Cortex of kidney (tissue), 1 donor: ENCODE measurements at places on chromosomes 7 and 10.

- DNase-seq: no peak
These were observed 351.2 kb downstream of the PHTF2 start for GRCh38 chr7:78149787-78150186.

DNA sequence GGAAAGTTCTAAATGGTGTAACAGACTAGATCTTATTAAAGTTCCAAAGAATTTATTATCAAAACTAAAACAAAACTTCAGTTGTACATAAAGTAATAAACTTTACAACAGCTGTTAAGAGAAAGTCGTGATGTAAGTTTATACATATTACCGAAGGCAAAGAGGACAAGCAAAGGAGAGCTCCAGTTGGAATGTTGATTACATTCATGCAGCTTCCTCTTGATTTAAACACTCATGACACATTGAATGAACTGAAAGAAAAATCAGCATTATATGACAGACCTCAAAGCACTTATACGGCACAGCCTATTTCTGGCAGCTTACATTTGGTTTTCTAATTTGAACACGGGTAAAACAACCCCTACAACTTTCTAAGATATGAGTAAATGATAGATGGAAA is 13.6 kb downstream of the SRI start:
- DNase-seq: no peak

DNA sequence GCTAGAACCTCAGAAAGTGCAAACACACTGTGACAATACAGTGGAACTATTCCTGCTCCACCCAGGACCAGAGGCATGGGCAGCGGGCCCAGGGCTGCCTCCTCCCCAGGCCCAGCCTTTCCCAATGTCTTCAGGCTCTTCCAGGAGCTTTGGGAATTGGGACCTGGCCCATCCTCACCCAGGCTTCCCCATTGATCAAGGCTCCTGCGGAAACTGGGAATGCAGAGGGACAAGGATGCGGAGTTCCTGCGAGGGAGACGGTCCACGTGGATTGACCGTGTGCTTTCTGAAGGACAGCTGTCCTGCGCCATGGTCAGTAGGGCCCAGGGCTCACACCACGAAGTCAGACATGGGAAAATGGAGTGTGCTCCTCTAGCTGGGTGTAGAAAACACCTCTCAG is 56.6 kb downstream of the CSGALNACT2 start:
- DNase-seq: no peak

DNA sequence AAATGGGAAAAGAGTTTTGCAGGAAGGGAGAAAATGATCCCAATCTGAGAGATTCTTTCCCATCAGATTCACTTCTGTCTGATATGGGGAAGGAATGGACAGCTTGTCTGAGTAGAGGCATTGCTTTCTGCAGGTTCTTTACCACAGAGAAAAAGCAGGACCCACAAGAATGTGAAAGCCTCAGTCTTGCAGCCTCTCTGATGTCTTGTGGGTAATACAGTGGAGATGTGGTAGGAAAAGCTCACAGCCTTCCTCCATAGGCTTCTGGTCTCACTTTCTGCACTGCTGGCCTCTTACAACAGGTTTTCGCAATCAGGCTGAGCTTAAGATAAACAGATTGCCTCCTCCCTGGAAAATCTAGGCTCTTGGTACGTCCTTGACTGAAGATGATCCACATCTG is 551 bp downstream of the IFIT1 start:
- no peak for DNase-seq

DNA sequence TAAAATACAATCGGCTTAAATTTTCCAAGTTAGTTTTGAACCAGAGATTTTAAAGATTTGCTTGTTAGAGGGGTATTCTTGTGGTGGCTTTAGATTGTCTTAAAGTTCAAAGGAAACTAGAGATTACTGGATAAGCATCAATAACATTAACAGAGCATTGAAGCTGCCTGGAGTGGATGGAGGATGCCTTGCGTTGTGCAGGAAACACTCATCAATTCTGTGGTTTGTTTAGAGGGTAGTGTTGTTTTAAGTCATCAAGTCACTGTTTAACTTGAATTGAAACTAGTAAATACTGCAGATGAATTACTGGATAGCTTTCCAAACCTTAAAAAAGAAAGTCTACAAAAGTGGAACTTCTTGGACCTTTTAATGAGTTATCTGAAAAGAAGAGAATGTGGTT is 218.6 kb downstream of the CELF2 start:
- DNase-seq: no peak

DNA sequence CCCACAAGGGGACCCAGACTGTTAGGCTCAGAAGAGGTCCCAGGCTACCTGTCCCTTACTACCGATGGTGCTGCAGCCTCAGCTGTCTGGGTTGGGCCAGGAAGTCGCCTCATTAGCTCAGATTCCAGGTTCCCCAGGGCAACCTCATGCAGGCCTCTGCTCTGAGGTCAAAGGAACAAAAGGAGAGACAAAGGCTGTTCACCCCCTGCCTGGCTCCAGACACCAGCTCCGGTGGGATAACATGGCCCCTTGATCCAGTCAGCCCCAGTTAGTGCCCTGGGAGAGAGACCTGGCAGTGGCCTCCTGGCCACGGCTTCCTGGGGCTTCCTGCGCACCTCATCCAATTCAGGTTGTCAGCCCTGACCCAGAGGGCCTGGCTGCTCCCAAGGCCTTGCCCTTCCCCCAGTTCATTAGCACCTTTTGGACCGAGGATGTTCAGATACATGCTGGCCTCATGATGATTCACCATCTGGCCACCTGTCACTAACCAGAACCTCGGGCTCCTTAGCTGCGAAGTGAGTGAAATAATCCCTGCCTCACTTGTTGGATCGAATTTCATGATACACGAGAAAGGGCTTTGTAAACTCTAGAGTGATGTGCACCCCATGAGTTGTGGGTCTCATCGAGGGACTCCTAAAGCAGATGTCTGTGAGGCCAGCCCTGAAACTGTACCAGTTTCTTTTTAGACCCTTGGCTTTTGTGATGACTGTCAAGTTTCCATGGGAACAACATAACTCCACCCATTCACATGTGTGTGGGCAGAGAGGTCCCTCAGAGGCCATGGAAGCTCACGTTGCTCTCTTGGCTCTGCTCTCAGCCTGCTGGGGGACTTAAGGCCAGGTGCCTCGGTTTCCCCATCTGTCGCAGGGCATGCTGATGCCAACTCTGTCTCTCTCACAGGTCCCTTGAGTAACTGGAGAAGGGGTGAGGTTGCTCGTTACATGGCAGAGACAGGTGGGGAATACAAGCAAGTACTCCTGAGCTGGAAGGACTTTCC is 79.5 kb upstream of the PCBD1 start:
- DNase-seq: no peak

DNA sequence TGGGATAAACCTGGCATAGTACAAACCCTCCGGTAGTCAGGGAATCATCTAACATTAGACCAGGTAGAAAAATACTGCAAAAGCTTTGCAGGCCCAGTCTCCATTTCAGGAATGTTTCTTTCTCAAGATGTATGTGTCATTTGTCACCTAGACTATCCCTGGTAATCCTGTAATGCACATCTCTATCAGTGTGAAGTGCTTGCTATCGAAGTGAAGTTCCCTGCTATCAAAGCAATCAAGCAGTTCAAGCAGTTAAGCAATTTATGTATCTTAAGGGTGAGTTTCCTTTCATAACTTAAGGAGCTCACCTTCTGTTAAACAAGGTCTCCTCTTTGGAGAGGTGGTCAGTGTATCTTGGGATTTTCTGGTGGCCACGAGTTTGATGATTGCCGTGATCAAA is 47.2 kb downstream of the CELF2 start:
- DNase-seq: no peak

- DNase-seq: no peak
These were observed 61.5 kb downstream of the CHN2 start for GRCh38 chr7:29255906-29256692.

GRCh38 chr10:34814913-34815184 is 247 bp downstream of the PARD3 start:
- DNase-seq: no peak

- DNase-seq: no peak
These were observed 314.1 kb downstream of the WDR11 start for GRCh38 chr10:121165276-121165675.

- DNase-seq: no peak
These were observed 47.4 kb upstream of the PRKAR1B start for GRCh38 chr7:774161-775109.

DNA sequence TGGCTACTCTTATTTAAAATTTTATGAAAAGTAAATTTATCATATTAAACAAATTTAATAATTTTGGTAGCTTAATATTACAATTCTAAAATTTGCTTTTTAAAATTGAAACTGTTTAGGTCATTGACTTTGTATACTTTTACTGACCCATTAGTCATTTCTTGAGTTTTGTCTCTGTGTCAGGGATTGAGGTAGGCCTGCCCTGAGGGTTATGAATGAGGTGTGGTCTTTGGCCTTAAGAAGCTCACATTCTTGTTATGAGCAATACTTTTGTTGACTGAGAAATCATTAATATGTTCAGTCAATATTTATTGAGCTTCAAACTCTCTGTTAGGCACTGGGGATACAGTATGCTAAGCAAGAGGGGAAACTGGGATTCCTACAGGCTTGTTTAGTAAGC is 47.0 kb upstream of the RPA3 start:
- DNase-seq: no peak

DNA sequence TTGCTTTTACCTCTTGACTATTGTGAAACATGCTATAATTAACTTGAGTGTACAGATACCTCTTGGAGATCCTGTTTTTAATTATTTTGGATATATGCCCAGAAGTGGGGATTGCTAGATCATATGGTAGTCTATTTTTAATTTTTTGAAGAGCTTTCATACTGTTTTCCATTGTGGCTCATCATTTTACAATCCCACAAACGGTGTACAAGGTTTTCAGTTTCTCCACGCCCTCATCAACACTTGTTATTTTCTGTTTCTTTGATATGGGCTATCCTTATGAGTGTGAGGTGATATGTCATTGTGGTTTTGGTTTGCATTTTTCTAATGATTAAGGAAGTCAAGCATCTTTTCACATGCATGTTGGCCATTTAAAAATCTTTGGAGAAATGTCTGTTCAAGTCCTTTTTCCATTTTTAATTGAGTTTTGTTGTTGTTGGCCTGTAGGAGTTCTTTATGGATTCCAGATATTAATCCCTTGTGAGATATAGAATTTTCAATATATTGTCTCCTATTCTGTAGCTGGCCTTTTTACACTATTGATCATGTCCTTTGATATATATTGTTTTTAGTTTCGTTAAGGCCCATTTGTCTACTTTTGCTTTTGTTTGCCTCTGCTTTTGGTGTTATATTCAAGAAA is 7.5 kb downstream of the AGK start:
- no peak for DNase-seq

DNA sequence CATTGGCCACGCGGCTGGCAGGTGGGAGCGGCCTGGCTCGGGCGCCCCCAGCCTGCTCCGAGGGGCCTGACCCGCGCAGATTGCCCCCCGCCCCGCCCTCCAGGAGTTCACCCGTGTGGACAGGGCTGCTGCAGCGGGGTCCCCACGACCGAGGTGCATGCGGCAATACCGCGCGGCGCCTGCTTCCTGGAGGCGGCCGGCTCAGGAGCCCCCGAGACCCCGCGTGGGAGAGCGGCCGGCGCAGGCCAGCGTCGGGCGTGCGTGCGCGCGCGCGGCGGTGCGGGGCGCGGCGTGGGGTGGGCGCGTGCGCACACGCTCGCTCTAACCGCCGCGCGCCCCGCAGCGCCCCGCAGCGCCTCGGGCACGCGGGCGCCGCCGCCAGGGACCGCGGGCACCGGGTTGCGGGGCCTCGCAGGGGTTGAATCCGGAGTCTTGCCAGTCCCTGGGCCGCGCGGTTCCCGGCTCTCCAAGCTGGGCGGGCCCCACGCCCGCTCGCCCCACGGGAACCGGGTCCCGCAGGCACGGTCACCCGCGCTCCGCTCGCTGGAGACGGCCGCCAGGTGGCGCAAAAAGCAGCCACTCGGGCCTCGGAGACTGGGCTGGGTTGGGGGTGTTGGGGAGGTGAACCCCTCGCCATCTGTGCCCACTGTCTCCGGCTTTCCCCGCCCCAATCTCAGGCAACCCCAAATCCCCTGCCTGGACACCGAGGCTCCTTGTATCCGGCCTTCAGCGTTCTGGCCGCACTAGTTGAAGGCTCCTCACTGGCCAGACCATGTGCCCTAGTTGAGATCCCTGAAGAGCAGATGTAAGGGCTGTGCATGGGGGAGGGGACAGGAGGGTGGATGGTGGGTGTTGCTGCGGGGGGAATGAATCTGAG is 1.3 kb upstream of the ACHE start:
- DNase-seq: no peak

GRCh38 chr7:79459381-79459780 is 5.9 kb upstream of the MAGI2 start:
- no peak for DNase-seq

- DNase-seq: no peak
These were observed 116.8 kb downstream of the ZFAND4 start for GRCh38 chr10:45555795-45556194.

DNA sequence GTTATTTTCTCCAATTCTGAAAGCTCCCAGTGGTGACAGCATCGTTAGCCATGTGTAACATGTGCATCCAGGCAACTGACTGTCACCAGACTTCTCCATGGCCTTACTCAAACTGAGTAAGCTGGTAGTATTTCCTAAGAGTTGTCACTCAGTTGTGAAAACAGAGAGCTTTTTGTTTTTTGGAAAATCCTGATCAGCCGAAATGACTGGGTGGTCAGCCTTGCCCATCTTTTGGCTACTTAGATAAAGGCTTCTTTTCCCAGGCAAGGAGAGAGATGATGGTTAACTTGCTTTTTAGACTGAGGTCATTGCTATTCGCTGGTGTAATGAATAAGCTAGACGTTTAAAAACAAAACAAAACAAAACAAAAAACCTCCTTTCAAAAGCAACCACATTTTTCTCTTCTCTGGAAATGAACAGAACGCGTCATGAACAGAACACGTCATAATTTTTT is 159.5 kb upstream of the KLF14 start:
- no peak for DNase-seq

- no peak for DNase-seq
These were observed 63.2 kb downstream of the EBF3 start for GRCh38 chr10:129900825-129901224.

- no peak for DNase-seq
These were observed 5.6 kb downstream of the NPVF start for GRCh38 chr7:25222666-25223065.

DNA sequence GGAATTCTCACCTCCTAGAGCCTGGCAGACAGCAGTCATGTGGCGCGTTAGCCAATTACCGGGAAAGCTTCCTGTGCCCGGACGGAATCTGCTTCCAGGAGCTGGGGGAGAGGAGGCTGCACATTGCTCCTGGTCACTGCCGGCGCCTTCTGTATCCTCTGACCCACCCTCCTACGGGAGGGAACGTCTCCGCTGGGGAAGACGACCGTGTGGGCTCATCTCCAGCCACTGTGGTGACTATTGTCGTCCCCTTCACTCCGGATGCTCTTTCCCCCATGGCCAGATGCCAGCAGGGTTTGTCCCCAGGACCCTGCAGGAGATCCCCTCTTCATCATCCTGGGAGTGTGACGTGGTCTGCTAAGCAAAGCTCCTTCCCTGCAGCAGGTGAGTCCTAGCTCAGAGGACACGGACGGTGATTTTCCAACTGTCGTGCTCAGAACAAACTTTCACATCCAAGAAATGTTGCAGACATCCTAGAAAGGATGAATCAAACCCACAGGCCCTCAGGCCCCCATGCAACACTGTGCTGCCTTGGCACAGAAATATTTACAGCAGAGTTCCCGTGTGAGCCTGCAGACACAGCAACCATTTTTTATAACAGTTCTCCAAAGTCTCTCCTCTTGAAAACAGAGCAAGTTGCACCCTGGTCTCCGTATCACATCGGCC is 29.6 kb upstream of the FAM20C start:
- DNase-seq: no peak
